NCI-H524 (cell line): ENCODE measurements at places on chromosomes 11 and 22.

DNA sequence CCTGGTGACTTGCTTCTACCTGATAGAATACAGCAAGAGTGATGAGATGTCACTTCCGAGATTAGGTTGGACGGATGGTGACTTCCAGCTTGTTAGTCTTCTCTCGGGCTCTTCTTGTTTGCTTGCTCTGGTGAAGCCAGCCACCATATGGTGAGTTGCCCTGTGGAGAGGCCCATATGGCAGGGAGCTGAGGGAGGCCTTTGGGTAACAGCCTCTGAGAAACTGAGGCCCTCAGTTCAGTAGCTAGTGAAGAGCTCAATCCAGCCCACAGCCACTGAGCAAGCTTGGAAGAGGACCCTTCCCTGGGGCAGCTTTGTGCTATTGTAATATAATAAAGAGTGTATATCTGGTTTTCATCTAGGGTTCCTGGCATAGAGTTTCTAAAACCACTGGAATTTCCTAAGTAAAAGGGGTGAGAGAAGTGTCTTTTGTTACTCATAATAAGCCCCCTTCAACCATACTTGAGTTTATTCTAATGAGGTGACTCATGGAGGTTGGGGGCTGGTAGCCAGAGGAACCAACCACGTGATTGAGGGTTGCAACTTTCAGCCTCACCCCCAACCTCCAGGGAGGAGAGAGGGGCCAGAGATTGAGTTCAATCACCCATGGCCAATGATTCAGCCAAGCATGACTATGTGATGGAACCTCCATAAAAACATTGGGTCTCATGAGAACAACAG lies 8.0 kb upstream of the TPCN2 start:
- DNase-seq, result no peak

DNA sequence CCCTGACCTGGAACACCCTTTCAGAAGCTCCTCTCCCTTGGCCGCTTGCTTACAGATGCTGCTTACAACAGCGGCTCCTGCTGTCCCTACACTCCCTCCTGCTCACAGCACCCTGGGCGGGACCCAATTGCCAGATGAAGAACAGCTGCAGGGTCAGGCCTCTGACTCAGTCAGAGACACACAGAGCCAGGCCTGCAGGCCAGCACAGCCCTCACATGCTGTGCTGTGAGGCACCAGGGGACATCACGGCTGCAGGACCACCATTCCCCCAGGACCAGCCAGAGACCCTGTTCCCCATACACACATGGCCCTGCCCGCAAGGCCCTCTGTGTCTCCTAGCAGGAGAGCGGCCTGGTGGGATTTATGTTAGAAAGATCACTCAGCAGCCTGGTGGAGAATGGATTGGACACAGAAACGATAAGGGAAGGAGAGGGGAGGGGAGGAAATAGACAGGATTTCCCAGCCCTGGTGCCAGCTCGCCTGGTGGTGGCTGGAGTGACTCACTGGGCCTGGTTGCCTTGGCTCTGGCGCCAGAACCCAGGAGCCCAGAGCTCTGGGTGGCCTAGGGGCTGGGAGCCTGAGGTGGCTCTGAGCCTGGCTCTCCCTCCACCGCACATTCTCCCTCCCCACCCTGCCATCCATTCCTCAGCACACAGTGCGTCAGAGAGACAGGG lies 6.7 kb downstream of the CAPN5 start:
- no peak for DNase-seq

- no peak for DNase-seq
Observed at GRCh38 chr11:127218275-127218608, 217.7 kb upstream of the KIRREL3 start.

- no peak for DNase-seq
Observed at GRCh38 chr22:28029201-28029948, 110.3 kb upstream of the PITPNB start.

GRCh38 chr22:43085658-43086606 lies 3.3 kb downstream of the TTLL1 start:
- no peak for DNase-seq

GRCh38 chr11:125275905-125276618 lies 111.5 kb downstream of the PKNOX2 start:
- no peak for DNase-seq

- DNase-seq, result no peak
Observed at GRCh38 chr11:116925050-116925449, 87.6 kb upstream of the APOA1 start.

DNA sequence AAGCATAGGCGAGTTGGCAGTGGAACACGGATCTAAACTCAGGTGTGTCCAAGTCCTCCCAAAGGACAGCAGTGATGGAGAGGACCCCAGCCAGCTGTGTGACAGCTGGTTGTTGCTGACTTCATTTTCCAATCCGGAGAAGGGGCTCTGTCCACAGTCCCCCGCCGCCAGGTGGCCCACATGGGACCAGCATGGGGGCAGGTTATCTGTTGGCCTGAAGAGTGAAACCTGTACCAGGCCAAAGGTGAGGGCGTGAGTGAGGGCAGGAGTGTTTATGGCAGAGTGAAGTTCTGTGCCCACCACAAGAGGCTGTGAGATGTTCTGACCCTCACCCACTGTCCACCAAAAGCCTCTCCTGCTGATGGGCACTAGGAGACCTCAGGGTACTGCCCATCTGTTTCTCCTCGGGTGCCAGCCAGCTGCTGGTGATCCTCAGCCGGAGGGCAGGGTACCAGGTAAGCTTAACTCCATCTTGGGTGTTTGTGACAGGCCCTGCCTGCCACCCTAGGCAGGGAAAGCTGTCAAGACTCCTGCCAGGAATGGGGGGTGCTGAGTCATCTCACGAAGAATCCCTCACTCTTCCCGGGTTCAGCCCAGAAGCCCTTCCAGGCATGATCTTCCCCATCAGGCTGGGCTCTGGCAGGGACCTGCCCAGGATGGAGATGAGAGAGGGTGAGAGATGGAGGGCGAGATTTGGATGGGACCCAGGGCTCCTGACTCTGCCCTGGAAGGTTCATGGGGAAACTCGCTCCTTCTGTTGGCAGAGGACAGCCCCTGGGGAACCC lies 15.5 kb upstream of the TAB1 start:
- no peak for DNase-seq

- no peak for DNase-seq
Observed at GRCh38 chr11:124600621-124601320, 10.5 kb upstream of the PANX3 start.
